ENCODE measurements at places on chromosomes 5 and 9.

DNA sequence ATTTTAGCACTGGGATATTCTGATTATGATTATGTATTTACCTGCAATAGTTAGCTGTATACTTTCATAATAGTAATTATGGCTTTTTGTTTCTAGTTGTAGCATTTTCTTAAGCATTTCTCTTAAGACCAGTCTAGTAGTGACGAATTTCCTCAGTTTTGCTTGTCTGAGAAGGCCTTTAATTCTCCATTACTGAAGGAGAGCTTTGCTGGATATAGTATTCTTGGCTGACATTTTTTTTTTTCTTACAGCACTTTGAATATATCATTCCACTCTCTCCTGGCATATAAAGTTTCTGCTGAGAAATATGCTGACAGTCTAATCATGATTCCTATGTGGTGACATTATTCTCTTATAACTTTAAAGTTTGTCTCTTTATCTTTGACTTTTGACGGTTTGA, 181.1 kb upstream of the DMRTA1 start:
- DNase-seq: no peak

- no peak for DNase-seq
These were observed 30.7 kb upstream of the CORO2A start for GRCh38 chr9:98222885-98223691.

DNA sequence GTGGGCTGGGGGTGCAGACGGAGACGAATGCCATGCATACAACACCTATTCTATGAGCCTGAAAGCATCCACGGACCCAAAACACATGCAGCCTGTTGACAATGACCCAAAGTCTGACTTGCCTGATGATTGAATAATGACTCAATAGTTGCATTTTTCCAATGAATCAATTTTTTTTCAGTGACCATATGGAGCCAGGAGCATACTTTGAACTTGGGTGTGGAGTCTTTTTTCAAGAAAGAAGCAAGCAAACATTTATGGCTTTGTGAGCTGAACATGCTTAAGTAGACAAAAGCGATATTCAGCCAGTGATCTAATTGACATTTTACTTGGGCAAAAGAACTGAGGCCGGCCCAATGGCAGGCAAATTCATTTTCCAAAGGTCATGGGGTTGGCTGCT, 283.9 kb upstream of the PANK3 start:
- no peak for DNase-seq

DNA sequence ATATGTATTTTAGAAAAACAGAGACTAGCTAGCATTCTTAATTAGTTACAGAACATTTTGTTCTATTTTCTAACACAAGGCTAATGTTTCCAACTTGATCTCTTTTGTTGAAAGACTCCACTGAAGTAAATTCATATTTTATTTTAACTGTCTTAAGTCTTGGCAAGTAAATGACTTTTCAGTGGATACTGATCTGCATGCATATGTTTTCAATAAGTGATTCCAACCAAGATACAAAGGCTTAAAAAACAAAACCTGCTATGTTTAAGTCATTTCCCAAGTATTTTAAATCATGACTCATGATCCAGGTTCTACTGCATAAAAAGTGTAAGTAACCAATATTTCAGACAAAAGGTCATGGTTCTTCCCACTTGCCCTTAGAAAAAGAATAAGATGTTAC, 5.7 kb downstream of the CDO1 start:
- DNase-seq: no peak

DNA sequence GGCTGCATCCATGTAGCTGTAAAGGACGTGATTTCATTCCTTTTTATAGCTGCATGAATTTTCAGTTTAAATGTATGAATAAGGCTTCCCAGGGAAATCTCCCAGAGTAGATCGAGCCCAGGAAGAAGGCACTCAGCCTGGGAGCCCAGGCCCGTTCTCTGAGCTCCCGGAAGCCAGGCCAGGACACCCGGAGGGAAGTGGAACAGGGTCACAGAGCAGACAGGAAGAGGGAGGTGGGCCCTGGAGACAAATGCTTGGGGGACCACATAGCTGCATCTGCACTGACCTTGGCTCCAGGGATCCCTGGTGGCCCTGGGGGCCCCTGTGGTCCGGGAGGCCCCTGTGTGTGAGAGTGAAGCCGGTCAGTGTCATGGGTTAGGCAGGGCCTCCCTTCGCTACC, 19.7 kb upstream of the PHYKPL start:
- no peak for DNase-seq

DNA sequence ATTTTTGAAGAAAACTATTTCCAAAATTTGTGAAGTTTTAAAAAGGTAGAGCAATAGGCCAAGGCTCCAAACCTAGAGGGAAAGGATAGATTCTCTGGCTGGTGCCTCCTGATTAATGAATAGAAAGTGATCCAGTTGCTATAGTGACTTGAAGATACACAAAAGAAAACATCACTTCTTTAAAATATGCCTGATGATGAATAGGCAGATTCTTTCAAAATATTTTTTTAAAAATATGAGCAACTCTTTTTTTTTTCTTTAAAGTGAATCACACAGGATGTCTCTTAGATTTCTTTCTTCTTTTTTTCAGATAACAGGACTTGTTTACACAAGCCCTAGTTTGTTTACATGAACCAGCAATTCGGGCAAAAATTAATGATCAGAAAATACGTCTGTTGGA, 124.4 kb downstream of the RFK start:
- DNase-seq: no peak

GRCh38 chr5:176959051-176959450, 47.5 kb downstream of the UIMC1 start:
- peak; percentile 86 for DNase-seq

- DNase-seq: no peak
These were observed 153 bp downstream of the ADAMTS2 start for GRCh38 chr5:179345183-179345432.

DNA sequence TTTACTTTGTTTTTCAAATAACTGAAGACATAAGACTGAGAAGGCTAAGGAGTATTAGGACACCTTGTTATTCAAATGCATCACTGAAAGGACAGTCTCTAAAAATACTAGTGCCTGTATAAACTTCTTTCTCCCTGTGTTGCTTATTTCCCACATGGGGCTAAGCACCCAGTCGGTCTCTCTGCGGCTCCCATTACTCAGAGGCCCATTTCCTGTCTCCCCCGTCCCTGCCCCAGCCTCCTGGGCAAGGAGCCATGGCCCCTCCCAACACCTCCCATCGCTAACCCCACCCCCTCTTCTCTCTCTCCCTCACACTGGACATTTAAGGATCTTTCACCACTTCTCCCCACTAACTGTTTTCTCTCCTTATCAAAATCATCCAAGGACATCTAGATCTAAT, 81.9 kb downstream of the EBF1 start:
- peak; percentile 61 for DNase-seq

GRCh38 chr5:17019324-17019723, 83.2 kb upstream of the MYO10 start:
- no peak for DNase-seq

DNA sequence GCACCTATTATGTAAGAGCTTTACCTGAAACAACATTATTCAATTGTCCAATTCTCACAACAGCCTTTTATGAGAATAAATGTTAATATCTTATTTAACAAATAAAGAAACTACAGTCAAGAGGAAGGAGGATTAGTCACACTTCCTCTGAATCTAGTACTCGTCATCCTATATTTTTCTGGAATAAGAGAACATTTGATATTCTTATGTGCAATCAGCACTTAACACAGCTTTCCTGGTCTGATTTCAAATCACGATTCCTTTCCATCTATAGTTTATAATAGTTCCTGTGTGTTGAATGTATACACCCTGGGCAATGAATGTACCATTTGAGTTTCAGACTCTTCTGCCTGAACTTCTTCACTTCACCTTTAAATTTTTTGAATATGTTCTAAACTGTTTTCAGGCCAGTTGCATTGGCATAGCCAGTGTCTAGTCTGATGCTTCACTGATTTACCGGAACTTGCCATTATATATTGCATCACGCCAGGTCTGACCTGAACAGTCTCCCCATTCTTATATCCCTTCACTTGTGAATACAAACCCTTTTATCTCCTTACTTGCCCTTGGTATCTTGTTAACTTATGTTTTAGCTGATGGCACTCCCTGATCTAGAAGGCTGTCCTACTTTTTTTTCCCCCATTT, 698.3 kb downstream of the MAT2B start:
- no peak for DNase-seq

GRCh38 chr5:17816944-17817343, 182.7 kb downstream of the TAF11L14 start:
- DNase-seq: no peak
